ENCODE measurements at places on chromosomes 4 and X. TPM values are rescaled to one million over a fixed set of nuclear protein-coding genes. Genes with fewer than 3 reads are reported as not detected.

The PNMA5 gene
- not detected for polyA plus RNA-seq

The BOD1L1 gene
- polyA plus RNA-seq = 9.0 TPM

The IQCM gene
- not detected for polyA plus RNA-seq

The ARX gene
- polyA plus RNA-seq = not detected

The PRDM5 gene
- 1.4 TPM for polyA plus RNA-seq

The EXOC1L gene
- polyA plus RNA-seq = not detected

The GPR82 gene
- 0.06 TPM for polyA plus RNA-seq

The XAGE1A gene
- not detected for polyA plus RNA-seq

The STK32B gene
- polyA plus RNA-seq = 0.22 TPM

The WDR17 gene
- polyA plus RNA-seq = 0.22 TPM

Measured in esophagus (tissue), 2 donors.